ENCODE measurements at places on chromosomes 6 and 20. TPM values are rescaled to one million over a fixed set of nuclear protein-coding genes. Genes with fewer than 3 reads are reported as not detected.

GRCh38 chr6:134073161-134073560 lies 20.7 kb upstream of the SLC2A12 start:
- H3K36me3 ChIP-seq: no peaks in the 10 kb centered on the region
- no peak overlapping the region for H3K27ac ChIP-seq
- no peak for DNase-seq
- no peak overlapping the region for H3K4me3 ChIP-seq
- peaks cover 9% of the 10 kb centered on the region for H3K4me1 ChIP-seq

GRCh38 chr6:31587791-31588777 lies 2.0 kb downstream of the LST1 start:
- peak overlapping the region; percentile 94 for H3K27ac ChIP-seq
- no peaks in the 10 kb centered on the region for H3K27me3 ChIP-seq
- DNase-seq: no peak

GRCh38 chr6:38955861-38956260 lies 92.7 kb upstream of the GLP1R start:
- H3K4me1 ChIP-seq: no peaks in the 10 kb centered on the region
- H3K36me3 ChIP-seq: no peaks in the 10 kb centered on the region
- H3K4me3 ChIP-seq: no peak overlapping the region
- no peak overlapping the region for H3K27ac ChIP-seq

- H3K27me3 ChIP-seq: no peaks in the 10 kb centered on the region
- peak overlapping the region; percentile 38 for H3K27ac ChIP-seq
- H3K4me3 ChIP-seq: no peak overlapping the region
- peaks cover 3% of the 10 kb centered on the region for H3K4me1 ChIP-seq
Observed at GRCh38 chr20:45085289-45085688, 15.6 kb downstream of the KCNS1 start.

DNA sequence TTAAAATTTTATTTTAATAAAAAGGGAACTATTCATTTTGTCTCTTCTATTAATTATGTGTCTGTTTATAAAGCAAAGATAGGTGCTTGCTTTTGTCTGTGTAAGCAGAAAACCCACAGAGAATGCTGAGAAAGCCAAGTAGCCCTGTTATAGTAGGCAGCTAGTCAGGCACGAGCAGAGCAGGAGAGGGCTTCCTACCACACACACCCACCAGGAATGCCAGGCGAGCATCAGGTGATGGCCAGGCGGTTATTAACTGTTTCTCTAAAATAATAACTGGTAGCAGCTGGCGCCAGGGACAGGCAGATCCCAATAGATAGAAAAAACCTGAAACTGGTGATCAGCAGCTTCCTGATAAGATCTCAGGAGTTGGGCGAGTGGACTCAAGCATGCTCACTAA lies 15.7 kb downstream of the C6orf15 start:
- no peaks in the 10 kb centered on the region for H3K36me3 ChIP-seq
- H3K27ac ChIP-seq: peak overlapping the region; percentile 73
- DNase-seq: no peak
- H3K4me3 ChIP-seq: no peak overlapping the region

GRCh38 chr20:24630486-24631172 lies 161.2 kb downstream of the SYNDIG1 start:
- no peaks in the 10 kb centered on the region for H3K36me3 ChIP-seq
- H3K4me1 ChIP-seq: peaks cover 12% of the 10 kb centered on the region
- H3K4me3 ChIP-seq: no peak overlapping the region
- H3K27ac ChIP-seq: no peak overlapping the region

DNA sequence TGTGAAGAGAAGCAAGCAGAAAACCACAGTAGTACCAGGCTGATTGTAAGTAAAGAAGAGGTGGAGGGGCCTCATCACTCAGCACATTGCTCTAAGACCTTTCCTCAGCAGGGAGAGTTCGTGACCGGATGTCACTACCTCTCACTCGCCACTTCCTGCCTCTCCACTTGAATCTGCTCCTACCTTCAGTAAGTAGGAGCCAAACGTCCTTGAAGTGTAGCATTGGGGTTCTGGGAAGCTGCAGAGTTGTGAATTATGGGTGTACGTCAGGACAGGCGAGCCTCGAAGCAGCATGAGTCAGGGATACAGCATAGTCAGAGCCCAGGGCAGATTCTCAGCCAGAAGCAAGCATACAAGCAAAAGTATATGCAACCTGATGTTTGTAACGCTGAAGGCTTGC lies 224.9 kb downstream of the PHACTR1 start:
- peaks cover 14% of the 10 kb centered on the region for H3K4me1 ChIP-seq
- no peaks in the 10 kb centered on the region for H3K36me3 ChIP-seq
- H3K4me3 ChIP-seq: no peak overlapping the region
- H3K27me3 ChIP-seq: peaks cover 7% of the 10 kb centered on the region

ADTRP gene
- total RNA-seq: 2.5 TPM

GSTA2 gene
- total RNA-seq: not detected
